AG04449 (cell line): ENCODE measurements at places on chromosomes 5 and 9.

DNA sequence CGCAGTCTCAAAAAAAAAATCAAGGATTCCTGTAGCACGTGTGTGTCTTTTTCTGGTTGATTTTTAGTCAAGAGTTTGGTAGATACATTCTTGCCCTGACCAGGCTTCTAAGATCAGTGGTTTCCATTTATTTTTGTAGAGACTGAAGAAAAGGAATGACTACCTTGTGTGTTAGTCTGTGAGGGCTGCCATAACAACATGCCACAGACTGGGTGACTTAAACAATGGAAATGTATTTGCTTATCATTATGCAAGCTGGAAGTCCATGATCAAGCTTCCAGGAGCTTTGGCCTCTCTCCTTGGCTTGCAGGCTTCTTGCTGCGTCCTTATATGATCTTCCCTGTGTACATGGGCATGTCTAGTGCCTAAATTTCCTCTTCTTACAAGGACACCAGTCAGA is 127.0 kb downstream of the CCDC192 start:
- DNase-seq: no peak

- DNase-seq: no peak
Measured at GRCh38 chr5:65548281-65548680, 14.7 kb downstream of the CENPK start.

GRCh38 chr5:68444833-68445232 is 229.3 kb downstream of the PIK3R1 start:
- DNase-seq: no peak

GRCh38 chr5:79687889-79688288 is 1.7 kb upstream of the CMYA5 start:
- no peak for DNase-seq

DNA sequence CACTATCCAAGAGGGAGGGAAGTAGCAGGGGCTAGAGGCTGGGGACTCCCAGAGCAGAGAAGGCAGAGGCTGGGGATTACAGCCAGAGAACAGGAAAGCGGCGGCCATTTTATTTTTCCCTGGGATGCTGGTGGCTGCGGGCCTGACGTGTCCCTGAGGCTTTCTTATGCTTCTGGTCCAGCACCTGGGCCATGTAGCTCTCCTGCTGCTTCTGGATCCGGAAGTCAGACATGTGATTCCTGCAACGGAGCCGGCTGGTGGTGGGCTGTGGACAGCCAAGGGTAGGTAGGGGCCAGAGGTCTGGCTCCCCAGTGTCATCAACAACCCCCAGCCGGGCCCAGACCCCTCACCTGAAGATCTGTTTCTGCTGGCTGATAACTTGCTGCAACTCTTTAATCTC is 1.8 kb upstream of the PROB1 start:
- no peak for DNase-seq
